ENCODE measurements at places on chromosomes 6 and 20. TPM values are rescaled to one million over a fixed set of nuclear protein-coding genes. Genes with fewer than 3 reads are reported as not detected.

- no peaks in the 10 kb centered on the region for H3K36me3 ChIP-seq
- peaks cover 3% of the 10 kb centered on the region for H3K27me3 ChIP-seq
- H3K4me1 ChIP-seq: peaks cover 9% of the 10 kb centered on the region
- DNase-seq: no peak
- no peak overlapping the region for H3K4me3 ChIP-seq
- no peak overlapping the region for H3K27ac ChIP-seq
Observed at GRCh38 chr20:40010483-40010882, 678.6 kb downstream of the MAFB start.

Gene DEK
- 87.5 TPM for total RNA-seq

DNA sequence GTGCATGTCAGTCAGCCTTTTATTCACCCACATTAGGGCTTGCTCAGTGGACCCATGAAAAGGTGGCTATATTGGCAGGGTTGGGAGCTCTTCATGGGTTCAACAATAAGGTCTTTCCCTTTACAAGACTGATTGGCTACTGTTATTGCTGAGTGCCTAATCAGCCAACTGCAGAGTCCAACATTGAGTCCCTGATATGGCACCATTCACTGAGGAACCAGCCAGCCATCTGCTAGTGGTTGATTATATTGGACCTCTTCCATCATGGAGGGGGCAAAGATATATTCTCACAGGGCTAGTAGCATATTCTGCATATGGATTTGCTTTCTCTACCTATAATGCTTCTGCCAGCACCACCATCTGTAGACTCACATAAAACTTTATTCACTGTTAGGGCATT is 69.9 kb downstream of the CDKAL1 start:
- H3K27ac ChIP-seq: no peak overlapping the region
- no peaks in the 10 kb centered on the region for H3K27me3 ChIP-seq
- no peak overlapping the region for H3K4me3 ChIP-seq

Gene BNIP5
- not detected for total RNA-seq

DNA sequence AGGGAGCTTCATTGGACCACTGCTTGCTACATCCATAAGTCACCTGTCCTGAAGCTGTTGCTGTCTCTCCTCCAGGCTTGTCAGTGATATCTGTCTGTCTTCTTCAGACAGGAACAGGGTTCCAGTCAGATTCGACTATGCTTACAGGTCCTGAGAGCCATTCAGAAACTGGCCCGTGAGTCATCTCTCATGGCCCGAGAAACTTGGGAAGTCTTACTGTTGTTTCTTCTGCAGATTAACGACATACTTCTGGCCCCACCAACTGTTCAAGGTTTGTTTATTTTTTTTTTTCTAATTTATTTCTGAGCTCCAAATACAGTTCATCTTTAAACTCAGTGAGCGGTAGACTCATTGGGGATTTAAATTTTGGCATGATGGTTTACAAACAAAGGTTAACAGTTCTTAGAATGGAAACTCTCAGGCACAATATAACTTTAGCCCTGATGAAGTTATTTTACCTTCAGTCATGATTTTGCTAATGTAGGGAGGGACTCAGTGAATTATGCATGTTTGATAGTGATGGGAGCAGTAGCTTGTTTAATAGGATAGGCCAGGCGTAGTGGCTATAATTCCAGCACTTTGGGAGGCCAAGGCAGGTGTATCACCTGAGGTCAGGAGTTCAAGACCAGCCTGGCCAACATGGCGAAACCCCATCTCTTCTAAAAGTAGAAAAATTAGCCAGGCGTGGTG is 24.7 kb downstream of the RALGAPB start:
- H3K4me1 ChIP-seq: no peaks in the 10 kb centered on the region
- DNase-seq: no peak
- no peak overlapping the region for H3K4me3 ChIP-seq
- peaks cover 36% of the 10 kb centered on the region for H3K36me3 ChIP-seq
- H3K27me3 ChIP-seq: no peaks in the 10 kb centered on the region

GRCh38 chr6:106510090-106510970 is 119.0 kb downstream of the RTN4IP1 start:
- H3K27ac ChIP-seq: no peak overlapping the region
- DNase-seq: peak; percentile 32
- peaks cover 93% of the 10 kb centered on the region for H3K27me3 ChIP-seq

DNA sequence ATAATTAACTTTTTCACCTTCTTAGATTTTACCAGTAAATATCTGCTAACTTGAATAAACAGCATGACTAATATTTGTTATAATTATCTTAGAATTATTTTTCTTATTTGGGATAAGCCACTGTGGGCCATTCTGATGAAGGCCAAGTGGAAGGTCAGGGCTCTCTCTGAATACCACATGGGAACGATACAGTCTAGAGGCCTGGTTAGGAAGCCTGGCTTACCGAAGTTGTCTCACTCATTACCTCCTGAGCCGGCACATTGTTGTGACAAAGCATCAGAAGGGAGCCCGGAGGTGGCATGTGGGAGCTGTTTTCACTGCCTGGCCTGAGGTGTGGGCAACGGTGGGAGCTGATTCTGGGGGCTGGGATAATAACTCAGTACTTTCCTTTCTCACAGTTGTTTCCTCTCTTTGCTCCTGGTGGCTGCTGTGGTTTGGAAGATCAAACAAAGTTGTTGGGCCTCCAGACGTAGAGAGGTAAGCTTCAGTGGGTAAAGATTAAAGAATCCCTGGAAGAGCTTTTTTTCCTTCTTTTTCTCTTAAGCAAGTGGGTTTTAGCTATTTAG is 29.2 kb downstream of the GFRA4 start:
- H3K27ac ChIP-seq: no peak overlapping the region
- DNase-seq: no peak
- no peak overlapping the region for H3K4me3 ChIP-seq
- peaks cover 24% of the 10 kb centered on the region for H3K36me3 ChIP-seq

GRCh38 chr6:108693430-108694154 is 132.9 kb downstream of the FOXO3 start:
- H3K27ac ChIP-seq: no peak overlapping the region
- H3K27me3 ChIP-seq: no peaks in the 10 kb centered on the region
- no peak for DNase-seq
- H3K4me3 ChIP-seq: no peak overlapping the region
- peaks cover 3% of the 10 kb centered on the region for H3K36me3 ChIP-seq

Gene SYNJ2
- total RNA-seq: 41.0 TPM

Gene FITM2
- total RNA-seq: 3.6 TPM
